ENCODE measurements at places on chromosomes 5 and 9. TPM values are rescaled to one million over a fixed set of nuclear protein-coding genes. Genes with fewer than 3 reads are reported as not detected.

The CDX1 gene
- not detected for polyA plus RNA-seq

The UBE2QL1 gene
- polyA plus RNA-seq: 32.3 TPM

The PCDHAC2 gene
- polyA plus RNA-seq: 22.6 TPM

The F2RL1 gene
- not detected for polyA plus RNA-seq

The PTGES gene
- not detected for polyA plus RNA-seq

The KCNT1 gene
- 0.82 TPM for polyA plus RNA-seq

The HACD4 gene
- 0.16 TPM for polyA plus RNA-seq

The CDH6 gene
- polyA plus RNA-seq: 22.3 TPM

The HEMGN gene
- not detected for polyA plus RNA-seq
